Stimulated activated CD4-positive, alpha-beta T cell treated with anti-CD3 and anti-CD28 coated beads, Interleukin-12 subunit alpha, Interleukin-12 subunit beta, amount 100 ng/mL, for 4 hours (primary cell): ENCODE measurements at places on chromosomes 16 and 17.

DNA sequence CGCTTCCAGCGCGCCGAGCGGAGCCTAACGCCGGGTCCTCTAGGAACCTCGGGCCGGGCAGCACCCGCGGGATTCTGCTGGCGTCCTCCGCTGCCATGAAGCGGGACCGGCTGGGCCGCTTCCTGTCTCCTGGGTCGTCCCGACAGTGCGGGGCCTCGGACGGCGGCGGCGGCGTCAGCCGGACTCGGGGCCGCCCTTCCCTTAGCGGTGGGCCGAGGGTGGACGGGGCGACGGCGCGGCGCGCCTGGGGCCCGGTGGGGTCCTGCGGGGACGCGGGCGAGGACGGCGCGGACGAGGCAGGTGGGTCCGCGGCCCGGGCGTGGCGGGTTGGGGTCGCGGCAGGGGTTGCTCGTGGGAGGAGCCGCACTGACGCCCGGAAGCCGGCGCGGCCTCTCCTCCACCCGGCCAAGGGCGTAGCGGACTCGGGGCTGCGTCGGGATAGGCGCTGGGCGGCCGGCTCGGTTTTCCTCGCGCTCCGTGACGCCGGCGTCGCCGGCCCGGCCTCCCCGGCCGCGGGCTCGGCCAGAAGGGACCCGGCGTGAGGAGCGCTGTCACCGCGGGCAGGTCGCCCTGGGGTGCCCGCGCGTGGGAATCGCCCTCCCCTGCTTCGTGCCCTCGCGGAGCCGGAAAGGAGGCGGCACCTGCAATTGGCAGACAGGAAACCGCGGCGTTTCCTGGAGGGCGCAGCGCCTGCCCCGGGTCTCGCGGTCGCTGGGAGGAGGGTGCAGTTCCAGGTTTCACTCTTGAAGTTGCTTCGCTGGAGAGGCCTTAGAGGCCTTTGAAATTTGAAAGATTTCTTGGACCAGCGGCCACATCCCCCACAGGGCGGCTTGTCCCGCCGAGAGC is 432 bp downstream of the ZNF276 start:
- DNase-seq, result peak; percentile 76

GRCh38 chr16:87610026-87610425 is 7.7 kb downstream of the JPH3 start:
- no peak for DNase-seq

DNA sequence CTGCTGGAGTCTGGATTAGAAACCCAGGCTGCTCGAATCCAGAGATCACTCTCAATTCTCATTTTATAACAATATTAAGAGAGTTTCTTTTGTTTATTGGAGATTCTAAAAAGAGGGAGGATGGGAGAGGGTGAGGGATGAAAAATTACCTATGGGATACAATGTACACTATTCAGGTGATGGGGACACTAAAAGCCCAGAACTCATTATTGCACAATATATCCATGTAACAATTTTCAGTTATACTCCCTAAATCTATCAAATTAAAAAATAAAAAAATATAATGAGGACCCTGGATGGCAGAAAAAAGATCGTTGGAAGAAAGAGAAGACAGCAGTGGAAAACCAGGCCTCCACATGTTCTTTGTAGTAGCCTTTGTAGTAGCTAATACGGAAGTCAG is 100.8 kb downstream of the CNTNAP4 start:
- DNase-seq, result no peak

- DNase-seq, result no peak
Observed at GRCh38 chr17:74766413-74766812, 9.7 kb downstream of the NAT9 start.

DNA sequence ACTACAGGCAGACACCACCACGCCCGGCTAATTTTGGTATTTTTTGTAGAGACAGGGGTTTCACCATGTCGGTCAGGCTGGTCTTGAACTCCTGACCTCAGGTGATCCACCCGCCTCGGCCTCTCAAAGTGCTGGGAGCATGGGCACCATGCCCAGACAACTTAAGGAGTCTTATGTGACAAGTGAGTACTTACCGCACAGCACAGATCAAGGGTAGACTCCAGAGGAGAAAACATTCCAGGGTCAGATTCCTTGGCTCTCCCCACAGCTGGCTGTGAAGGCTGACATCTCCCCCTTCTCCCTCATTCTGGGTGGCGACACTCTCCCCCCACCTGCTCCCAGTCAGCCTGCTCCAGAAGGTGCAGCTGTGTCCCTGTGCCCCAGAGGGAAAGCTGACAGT is 10.6 kb downstream of the ZSCAN10 start:
- no peak for DNase-seq

- DNase-seq, result no peak
Observed at GRCh38 chr17:35780950-35781349, 14.5 kb downstream of the MMP28 start.

DNA sequence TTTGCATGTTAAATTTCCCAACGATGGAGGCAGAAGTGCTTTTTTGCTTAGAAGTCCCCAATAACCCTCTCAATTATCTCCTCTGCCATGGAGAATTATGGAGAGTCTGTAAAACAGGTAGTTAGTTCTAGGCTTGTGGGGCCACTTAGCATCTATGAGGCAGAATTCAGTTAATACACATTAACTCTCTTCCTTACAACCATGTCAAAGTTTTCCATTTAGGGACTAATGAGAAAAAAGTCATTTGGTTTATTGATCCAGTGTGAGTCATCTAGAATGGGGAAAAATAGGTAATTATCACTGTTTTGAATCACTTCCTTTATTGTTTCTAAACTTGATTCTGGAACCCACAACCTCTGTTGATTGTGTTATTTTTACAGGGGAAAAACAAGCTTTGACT is 229.1 kb upstream of the COX10 start:
- no peak for DNase-seq

GRCh38 chr16:28165598-28165997 is 46.2 kb downstream of the XPO6 start:
- no peak for DNase-seq

DNA sequence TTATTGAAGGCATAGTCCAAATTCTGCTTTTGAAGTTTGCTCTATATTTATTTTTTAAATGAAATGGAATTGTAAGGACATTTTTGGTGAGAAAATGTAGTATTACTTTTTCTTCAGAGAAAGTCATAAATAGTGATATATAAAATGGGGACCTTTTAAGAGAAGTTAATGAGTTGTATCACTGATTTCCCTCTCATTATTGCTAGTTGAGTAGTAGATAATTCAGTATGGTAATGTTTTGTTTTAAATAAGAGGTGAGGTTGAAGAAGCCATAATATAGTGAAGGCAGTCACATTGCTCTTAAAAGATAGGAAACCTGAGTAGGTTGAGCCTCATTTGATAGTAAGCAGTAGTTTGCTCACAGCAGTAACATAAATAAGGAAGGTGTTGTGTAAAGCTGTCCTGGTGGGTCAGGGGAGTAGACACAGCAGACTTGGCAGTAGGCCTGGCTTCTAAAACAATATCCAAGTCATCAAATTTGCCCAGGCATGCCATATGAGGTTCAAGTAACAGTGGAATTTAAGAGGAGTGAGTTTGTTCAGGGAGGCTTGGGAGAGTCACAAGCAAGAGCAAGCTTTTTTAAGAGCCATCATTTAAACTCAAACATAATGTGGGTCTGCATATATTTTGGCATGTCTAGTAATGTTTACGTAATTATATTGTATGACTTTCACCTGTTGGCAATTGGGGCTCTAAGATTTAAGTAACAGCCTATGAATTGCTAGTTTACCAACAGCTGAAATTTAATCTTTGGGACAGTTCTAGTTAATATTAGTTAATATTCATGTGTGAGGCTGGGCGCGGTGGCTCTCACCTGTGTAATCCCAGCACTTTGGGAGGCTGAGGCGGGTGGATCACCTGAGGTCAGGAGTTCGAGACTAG is 6.5 kb downstream of the NFATC3 start:
- no peak for DNase-seq

- DNase-seq, result no peak
Observed at GRCh38 chr17:34222722-34223497, 32.2 kb upstream of the CCL2 start.

DNA sequence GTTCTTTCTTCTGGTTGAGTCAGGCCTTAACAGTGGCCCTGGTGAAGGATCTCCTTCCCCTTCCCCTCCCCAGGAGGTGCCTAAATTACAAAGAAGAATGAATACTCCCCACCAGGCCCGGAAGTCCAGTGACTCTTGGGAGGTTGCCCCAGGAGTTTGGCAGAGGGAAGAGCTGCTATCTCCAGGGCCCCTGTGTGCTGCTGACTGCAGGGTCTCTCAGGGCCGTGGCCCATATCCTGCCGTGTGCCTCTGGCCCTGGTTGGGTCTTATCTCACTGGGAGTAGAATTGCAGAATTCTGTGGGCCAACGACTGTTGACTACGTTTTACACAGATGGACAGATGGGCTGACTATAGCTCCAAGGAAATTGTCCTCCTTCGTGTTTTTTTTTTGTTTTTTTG is 28.0 kb downstream of the AKAP1 start:
- no peak for DNase-seq

DNA sequence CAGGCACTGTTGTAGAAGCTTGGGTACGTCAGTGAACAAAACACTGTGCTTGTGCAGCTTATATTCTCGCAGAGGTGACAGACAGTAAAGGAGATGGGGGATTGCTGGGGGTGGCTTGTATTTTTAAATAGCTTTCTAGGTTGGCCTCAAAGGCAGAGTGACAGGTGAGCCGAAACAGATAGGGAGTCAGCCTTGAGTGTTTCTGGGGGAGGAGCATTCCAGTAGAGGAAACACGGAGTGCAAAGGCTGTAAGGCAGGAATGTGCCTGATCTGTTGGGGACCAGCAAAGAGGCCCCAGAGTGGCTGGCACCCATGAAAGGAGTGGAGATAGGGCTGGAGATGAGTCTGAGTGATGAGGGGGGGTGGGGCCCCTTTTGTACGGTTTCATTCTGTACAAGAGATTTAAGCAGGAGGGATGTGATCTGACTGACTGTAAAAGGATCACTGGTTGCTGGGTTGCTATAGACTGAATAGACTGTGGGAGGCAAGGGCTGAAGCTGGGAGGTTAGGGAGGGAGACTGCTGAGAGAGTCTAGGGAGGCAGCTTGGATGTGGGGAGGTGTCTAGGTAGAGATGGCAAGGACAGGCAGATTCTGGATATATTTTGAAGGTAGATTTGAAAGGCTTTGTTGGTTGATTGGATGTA is 15.2 kb downstream of the NUP93 start:
- DNase-seq, result no peak

DNA sequence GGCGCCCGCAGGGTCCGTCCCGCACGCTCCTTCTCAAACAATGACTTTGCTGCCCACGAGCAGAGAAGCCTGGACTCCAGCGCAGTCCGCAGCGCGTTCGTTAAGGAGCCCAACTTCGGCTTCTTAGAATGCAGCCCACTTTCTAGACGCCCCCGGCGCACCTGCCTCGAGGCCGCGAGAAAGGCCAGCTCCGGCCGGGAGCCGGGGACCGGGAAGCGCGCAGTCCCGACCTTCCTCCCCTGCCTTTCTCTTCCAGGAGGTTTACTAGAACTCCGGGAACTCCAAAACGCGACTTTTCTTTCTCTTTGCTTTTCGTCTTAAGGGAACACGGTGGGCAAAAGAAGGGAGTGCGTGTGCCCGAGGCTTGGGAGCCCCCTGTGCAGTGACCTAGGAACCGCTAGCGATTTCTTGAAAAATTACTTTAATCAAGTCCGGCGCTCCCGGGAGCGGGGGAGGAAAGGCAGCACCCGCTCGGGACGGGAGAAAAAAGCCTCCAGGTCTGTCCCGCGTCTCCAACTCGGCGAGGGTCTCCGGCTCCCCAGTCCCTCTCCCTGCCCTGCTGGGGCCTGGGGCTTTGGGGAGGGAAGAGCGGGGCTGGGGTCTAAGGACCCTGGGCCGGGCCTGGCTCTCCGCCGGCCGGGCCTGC is 2.6 kb downstream of the HNF1B start:
- no peak for DNase-seq

GRCh38 chr17:16352667-16353316 is 477 bp downstream of the CENPV start:
- peak; percentile 47 for DNase-seq

DNA sequence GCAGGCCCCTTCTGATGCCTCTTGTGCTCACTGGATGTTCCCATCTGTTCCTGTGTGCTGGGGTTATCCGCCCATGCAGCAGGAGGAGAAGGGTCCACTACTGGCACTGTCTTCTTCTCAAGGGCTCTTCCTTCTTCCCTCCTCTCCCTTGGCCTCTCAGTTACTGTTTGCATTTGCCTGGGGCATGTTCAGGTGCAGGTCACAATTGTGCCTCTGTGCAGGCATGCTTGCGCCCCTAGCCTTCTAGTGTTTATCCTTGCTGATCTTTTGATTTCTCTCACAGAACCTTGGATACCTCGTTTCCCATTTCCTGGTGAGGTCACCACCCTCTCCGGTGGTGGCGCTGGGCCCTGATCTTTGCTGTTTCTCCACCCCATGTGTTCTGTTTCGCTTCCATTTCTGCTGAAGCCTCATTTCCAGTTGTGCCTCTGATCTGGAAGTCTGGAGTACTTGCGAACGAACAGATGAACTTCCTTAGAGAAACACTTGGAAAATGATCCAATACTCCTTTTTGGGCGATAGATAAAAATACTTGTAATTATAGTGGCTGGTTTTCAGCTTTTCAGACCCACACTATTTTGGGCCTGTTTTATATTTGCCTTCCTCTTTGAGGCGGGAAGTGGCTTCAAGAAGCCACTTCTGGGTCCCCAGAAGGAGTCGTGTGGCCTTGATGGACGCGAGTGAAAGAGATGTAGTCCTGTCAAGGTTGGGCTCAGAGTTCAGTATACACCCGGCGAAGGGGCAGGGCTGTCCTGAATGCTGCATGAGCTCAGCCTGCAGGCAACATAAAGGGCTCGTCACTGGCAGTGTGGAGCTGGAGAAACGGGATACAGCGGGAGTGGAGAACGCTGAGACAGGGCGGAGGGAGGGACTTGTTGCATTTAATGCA is 312.9 kb downstream of the SNX29 start:
- DNase-seq, result no peak

DNA sequence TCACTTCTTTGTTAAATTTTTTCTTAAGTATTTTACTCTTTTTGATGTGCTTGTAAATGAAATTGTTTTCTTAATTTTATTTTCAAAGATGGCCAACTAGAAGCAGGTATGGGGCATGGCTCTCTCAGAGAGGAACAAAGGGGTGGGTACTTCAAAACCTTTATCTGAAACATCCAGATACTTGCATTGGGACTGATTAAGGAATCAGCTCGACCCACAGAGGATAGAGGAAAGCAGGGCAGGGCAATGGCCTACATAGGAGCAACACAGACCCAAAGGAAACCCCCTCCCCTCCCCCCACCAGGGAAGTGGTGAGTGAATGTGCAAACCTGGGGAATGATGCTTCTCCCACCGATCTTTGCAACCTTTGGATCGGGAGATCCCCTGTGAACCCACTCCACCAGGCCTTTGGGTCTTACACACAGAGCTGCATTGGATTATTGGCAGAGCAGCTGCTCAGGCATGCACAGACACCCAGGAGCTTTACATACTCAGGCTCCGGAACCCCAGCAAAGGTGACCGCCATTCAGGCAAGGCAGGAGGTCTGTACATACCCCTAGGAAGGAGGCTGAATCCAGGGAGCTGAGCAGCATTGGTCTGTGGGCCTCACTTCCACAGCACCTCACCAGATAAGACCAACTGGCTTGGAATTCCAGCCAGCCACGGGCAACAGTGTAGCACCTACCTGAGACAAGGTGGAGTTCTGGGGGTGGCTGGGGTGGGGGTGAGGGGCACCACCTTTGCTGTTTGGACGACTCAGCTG is 3.0 kb upstream of the CCR7 start:
- DNase-seq, result no peak

GRCh38 chr16:75580-76501 is 2.2 kb upstream of the MPG start:
- DNase-seq, result no peak
